ENCODE measurements at places on chromosomes 6 and 20.

- no peak for DNase-seq
Observed at GRCh38 chr6:160420969-160421556, 72.9 kb downstream of the SLC22A3 start.

DNA sequence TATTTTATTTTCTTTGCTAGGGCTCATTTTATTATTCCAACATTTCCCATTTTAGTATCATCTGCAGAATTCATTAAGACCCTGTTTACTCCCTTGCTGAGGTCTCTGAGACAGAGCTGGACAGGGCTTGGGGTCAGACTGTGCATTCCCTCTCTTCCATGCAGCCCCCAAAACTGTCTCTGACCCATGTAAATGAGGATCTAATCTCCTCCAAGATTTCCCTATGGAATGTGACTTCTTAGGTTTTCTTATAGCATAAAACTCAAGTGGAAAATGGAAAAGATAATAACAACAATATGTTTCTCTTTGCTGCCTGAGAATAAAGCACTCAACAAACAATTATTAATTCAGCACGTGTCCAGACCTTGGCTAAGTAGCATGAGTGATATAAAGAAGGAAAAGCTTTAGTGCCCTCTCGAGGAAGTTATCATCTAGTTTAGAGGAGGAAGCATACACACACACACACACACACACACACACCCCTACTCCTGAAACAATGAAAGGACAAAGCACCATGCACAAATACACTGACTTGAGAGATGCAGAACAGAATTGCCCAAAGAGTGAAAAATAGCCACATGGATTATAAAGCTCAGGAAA is 815.5 kb downstream of the BCKDHB start:
- peak; percentile 49 for DNase-seq

GRCh38 chr20:40961176-40961575 is 67.4 kb upstream of the TOP1 start:
- DNase-seq, result no peak

- peak; percentile 78 for DNase-seq
Observed at GRCh38 chr6:31267651-31268368, 4.1 kb downstream of the HLA-C start.

GRCh38 chr6:43575105-43575771 is 600 bp downstream of the XPO5 start:
- DNase-seq, result peak; percentile 70

DNA sequence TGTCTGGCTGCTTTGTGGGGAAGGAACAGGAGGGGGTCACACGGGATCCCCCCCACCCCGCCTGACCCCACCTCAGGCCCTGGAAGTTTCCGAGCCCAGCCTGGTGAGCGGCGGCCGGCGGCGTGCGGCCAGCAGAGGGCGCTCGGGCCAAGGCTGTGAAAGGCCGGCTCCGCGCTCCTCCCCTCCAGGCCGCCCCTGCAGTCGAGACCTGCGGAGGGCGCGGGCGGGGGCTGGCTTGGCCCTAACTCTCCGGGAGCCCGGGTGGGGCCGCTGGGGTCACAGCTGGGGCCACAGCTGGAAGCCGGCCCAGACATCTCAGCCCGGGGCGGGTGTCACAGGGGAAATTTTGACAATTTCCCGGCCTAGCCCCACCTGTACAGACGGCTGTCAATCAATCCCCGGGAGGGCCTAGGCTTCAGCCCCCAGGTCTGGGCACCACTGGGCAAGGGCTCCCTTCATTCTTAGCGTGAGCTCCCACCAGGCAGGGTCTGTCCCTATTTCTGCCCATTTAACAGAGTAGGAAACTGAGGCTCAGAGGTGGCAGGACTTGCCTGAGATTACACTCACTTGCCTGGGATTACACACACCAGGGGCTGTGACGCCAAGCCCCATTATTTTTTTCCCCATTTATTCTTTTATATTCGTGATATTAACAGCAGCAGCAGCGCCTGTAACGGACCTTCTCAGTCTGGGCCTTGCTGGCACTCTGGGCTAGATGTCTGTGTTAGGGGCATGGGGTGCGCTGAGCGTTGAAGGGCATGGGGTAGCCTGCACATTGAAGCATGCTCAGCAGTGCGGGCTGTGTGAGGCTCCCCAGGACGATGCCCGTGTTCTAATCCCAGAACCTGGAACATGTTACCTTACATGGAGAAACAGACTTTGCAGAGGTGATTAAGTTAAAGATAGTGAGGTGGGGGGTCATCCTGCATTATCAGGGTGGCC is 23.0 kb downstream of the ZBP1 start:
- DNase-seq, result peak; percentile 67

DNA sequence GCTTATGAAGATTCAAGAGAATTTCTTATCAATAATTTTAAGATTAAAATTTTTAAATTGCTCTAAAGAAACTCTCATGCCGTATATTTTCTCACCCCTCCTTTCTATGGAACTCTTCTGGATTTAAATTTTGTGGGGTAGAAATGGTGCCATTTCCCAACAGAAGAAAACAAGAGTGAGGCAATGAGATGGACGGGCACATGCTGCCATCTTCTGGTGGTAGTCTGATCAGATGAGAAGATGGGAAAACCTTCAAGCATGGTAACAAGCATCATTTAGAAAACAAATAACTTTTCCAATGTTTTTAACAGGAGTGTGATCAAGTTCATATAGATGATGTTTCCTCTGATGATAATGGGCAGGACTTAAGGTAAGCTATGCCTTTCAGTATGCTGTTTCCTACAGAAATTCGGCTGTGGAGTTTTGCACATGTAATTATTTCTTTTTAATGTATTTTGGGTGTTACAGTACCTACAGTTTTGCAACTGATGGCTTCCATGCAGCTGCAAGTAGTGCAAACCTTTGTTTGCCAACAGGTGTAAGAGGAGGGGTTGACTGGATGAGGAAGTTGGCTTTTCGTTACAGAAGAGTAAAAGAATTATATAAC is 271.4 kb downstream of the EYA4 start:
- DNase-seq, result peak; percentile 46

DNA sequence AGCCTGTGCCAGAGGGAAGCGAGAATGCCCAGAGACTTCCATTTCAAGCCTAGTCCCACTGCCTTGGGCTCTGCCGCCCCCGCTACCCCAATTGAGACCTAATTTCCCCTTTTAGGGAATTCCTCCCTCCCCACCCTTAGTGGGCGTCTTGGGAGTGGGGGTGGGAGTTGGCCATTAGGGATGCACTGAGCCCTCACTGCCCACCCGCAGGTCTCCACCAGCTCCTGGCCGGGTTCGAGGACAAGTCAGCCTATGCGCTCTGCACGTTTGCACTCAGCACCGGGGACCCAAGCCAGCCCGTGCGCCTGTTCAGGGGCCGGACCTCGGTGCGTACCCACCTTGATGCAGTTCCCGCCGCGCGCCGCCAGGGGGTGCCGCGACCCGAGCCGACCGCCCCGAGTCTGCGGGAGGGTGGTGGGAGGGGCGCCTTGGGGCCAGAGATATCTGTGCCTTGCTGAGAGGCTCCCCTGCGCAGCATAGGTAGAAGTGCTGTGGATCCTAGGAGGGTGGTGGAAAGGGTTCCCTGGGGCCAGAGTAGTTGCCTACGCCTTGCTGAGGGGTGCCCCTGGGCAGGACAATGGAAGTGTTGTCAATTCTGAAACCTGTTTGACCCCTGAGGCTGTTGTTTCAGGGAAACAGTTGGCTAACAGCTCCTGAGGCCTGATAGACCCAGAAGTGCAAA is 9.2 kb downstream of the ITPA start:
- DNase-seq, result peak; percentile 77

GRCh38 chr6:134863763-134864510 is 86.0 kb downstream of the ALDH8A1 start:
- DNase-seq, result peak; percentile 29

DNA sequence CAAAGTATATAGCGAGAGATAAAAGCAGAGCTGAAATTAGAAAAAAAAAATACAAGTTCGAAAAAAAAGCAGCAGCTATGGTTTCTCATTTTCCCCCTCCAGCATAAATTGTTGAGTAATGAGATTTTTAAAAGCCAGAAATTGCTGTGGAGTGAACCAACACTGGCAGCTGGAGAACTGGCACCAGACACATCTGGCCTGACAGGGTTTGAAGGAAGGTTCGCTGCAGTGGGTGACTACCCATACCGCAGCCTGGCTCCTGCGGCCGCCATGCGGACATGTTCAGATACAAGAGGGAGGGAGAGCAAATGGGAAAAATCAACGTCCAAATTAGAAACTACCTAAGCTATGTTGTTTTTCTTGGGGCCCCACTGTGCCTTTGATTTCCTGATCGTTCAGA is 3.3 kb downstream of the APCDD1L start:
- peak; percentile 1 for DNase-seq

DNA sequence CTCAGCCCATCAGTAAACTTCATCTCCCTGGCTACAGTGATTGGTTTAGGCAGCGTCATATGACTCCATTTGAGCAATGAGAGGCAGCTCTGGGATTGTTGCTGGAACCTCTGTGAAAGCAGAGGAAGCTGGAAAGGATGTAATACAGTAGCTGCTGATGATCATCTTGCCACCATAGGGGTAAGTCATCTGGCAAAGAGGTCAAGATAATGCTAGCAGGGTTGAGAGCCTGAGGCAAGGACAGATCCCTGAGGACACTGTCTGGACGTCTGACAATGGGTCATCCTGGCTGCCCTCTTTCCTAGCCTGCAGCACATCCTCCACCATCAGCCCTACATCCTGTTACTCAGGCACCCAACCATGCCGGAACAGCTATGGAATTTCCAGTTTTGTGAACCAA is 25.5 kb upstream of the FKBP1A start:
- DNase-seq, result no peak

GRCh38 chr6:158322724-158323560 is 10.7 kb downstream of the TULP4 start:
- no peak for DNase-seq

- DNase-seq, result no peak
Observed at GRCh38 chr6:139710556-139710955, 336.1 kb upstream of the CITED2 start.

GRCh38 chr20:33071198-33071597 is 8.2 kb upstream of the BPIFB4 start:
- DNase-seq, result no peak

- no peak for DNase-seq
Observed at GRCh38 chr6:84862843-84863242, 98.4 kb upstream of the TBX18 start.

DNA sequence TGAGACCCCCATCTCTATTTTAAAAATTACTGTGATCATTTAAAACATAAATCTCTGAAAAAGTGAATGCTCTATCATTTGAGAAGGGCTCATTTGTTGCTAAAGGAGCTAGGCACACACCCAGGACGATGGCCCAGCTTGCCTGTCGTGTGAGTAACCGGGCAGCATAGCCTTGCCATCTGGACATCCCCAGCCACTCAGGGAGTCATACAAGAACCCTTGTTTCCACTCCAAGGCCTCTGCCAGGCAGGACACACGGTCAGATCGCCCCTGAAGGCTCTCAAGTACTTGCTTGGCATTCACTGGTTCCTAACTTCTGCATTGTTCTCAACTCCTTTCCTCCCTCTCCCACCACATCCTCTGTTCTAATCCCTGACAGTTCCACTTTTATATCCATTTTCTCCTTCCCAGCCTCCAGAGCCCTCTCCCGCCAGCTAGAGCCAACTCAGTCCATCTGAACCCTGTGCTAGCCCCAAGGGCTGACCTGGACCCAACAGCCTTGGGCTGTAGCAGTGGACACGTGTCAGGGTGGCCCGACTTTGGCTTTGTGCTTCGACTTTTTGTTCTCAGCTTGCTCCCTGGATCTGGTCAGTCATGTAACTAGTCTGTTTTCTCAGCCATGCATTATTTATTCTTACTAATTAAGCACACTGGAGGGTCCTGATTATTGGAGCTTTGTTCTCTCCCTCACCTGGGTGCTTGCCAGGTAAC is 15.7 kb upstream of the EZR start:
- DNase-seq, result no peak

- DNase-seq, result no peak
Observed at GRCh38 chr6:126042001-126042419, 55.7 kb downstream of the TRMT11 start.

- DNase-seq, result no peak
Observed at GRCh38 chr6:106247733-106248132, 77.8 kb downstream of the ATG5 start.

GRCh38 chr6:168061269-168062210 is 17.5 kb downstream of the FRMD1 start:
- peak; percentile 85 for DNase-seq

GRCh38 chr6:168206661-168207274 is 112.8 kb downstream of the DACT2 start:
- no peak for DNase-seq

- no peak for DNase-seq
Observed at GRCh38 chr6:723540-723939, 30.6 kb upstream of the EXOC2 start.

- DNase-seq, result peak; percentile 74
Observed at GRCh38 chr6:72665599-72665998, 43.7 kb downstream of the KCNQ5 start.

- DNase-seq, result no peak
Observed at GRCh38 chr6:54835176-54835575, 11.4 kb upstream of the FAM83B start.

GRCh38 chr6:148404456-148405054 is 61.9 kb downstream of the SASH1 start:
- no peak for DNase-seq

DNA sequence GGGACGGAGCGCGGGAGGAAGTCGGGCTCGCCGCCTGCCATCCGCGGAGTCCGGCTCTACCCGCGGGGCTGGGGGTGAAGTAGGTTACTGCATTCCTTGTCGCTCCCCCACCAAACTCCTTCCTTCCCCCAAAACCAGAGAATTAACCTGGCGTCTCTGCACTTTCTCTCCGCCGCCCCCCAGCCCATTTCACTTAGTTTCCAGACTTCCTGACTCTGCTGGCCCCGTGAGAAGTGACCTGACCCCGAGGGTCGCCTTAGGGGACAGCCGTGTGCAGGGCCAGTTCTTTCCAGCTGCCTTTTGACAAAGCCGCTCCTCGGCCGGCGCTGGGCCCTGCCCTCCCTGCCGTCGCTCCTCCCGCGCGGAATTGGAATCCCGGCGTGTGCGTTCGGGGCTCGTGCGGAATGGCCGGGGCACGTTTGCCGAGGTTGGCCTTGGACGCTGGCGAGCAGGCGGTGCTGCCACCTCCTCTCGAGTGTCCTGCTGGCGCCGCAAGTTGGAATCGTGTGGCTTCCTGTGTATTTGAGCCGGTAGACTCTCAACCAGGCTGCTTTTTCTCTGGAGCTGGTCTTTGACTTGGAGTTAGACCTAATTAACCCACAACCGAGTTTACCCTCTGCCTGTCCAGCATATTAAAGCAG is 650 bp downstream of the DCBLD1 start:
- peak; percentile 29 for DNase-seq

DNA sequence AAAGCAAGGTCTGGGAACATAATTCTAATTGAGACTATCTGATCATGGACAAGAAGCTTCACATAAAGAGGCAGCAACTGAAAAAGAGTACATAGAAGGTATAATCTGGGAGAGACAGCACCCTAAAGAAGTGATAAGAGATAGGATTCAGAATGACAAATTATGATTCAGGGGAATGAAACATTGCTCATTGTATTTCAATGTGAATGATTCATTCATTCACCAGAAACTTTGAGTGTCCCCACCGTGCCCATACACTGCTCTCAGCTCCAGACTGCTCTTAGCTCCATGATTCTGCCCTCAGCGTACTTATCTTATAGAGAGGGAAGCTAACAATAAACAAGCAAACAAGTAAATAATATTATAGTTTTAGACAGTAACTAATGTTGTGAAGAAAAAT is 329.3 kb upstream of the IRAK1BP1 start:
- DNase-seq, result no peak

Measured in NCI-H69 (cell line).